ENCODE measurements at places on chromosomes 2 and 18.

DNA sequence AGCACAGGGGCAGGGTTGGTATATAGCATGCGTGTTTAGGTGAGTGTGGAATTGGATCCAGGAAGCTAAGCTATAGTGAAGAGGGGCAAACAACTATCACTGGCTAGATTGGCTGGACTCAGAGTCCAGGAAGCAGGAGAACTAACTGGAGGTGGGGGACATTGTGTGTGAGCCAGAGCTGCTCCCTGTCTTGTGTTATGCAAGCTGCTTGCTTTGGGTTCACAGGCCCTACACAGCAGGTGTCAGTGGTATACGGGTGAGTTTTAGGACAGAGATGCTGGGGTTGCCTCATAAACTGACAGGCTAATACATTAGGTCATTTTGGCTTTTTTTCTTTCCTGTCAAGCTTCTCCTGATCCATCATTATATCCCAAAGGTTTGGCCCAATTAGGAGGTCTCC, 87.5 kb downstream of the CCDC85A start:
- DNase-seq, result no peak

DNA sequence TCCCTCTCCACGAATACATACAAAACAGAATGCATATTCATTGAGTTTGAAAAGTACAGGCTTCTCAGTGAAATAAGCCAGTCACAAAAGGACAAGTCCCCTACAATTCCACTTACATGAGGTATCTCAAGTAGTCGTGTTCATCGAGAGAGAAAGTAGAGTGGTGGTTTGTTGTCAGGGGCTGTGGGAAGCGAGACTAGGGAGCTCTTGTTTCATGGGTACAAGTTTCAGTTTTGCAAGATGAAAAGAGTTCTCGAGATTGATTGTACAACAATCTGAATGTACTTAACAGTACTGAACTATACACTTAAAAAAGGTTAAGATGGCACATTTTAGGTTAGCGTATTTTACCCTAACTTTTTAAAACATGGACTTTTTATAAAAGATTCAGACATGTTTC, 71.5 kb upstream of the TTC39C start:
- DNase-seq, result no peak

- DNase-seq, result no peak
Observed at GRCh38 chr2:67259556-67260342, 137.4 kb upstream of the ETAA1 start.

DNA sequence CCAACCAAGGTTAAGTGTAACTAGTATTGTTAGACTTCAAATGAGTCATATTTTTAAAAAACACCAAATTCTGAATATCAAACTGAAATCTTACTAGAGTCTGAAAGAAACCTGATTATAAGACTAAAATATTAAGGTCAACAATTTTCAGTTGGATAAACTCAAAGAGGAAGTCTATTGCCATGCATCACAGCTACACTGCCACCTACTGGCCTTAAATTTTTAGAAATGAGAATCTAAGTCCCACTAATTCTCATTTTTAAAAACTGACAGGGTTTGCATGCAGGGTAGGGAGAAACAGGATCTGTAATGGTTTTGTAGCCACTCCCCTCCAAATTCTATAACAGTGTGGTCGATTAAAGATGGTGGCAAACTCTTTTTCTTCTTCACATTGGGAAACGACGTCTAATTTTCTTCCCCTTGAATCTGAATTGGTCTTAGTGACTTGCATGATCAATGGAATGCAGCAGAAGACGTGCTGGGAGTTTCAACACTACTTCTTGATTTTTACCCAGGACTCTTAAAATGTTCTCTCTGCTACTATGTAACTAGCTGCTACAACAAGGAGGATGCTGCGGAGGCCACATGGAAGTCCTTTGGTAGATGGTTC, 176.1 kb upstream of the SESTD1 start:
- DNase-seq, result no peak

DNA sequence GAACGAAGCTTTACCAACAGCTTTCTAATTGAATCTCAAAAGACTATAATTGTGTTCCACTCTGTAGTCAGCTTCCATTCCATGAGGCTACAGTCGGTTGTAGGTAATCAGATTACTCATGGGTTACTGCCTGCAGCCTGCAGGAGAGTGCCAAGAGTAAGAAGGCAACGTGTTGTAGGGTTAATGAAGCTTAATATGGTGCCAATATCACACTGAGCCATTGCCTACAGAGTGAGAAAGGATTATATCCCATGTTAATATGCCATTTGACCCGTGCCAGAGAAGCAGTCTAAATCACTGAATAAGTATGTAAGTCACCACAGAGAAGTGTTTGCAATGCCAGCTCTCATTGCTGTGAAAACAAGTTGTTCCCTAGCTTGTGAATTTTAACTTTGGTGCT, 734.5 kb upstream of the ACVR2A start:
- no peak for DNase-seq

DNA sequence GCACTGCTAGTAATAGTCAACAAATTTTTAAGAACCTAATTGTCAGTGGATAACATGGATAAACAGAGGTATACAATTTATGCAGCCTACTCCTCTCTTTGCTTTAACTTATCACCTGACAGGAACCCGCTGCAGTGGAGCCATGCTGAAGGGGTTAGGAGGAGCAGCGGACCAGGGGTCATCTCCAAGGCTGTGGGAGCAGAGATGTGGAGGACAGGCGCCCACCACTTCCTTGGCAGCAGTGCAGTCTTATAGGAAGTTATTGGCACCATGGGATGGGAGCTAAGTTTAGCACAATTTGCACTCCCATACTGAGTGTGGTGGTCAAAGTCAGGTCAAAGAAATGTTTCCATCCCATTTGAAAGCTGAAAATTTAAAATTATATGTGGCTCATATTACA, 35.6 kb downstream of the HDLBP start:
- no peak for DNase-seq

- no peak for DNase-seq
Observed at GRCh38 chr2:172783165-172783898, 47.7 kb downstream of the RAPGEF4 start.

- no peak for DNase-seq
Observed at GRCh38 chr2:38978296-38978903, 88.7 kb downstream of the ARHGEF33 start.

GRCh38 chr2:97870396-97870843, 125.3 kb downstream of the TMEM131 start:
- peak; percentile 10 for DNase-seq

- DNase-seq, result no peak
Observed at GRCh38 chr2:120516679-120517314, 170.9 kb downstream of the INHBB start.

DNA sequence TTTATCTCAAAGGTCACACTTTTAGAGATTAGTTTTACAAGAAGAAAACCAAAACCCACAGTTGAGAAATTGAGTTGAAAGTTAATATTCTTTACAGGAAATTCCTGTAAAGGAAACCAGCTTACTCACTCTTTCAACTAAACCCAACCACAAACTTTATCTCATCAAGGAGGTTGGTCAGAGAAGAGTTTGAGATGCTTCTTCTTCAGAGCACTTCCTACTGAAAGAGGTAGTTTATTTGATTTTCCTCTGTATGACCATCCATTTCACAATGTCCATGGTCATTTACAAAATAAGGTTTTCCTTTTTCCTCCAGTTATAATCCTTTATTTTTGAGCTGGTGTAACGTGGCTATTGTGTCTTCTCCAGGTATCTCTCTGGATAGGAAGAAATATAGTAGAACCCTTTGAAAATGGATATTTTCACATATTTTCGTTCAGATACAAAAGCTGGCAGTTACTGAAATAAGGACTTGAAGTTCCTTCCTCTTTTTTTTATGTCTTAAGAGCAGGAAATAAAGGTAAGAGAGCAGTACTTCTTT, 4.5 kb upstream of the IL18RAP start:
- no peak for DNase-seq

- DNase-seq, result no peak
Observed at GRCh38 chr2:152499331-152499816, 164.4 kb downstream of the FMNL2 start.

DNA sequence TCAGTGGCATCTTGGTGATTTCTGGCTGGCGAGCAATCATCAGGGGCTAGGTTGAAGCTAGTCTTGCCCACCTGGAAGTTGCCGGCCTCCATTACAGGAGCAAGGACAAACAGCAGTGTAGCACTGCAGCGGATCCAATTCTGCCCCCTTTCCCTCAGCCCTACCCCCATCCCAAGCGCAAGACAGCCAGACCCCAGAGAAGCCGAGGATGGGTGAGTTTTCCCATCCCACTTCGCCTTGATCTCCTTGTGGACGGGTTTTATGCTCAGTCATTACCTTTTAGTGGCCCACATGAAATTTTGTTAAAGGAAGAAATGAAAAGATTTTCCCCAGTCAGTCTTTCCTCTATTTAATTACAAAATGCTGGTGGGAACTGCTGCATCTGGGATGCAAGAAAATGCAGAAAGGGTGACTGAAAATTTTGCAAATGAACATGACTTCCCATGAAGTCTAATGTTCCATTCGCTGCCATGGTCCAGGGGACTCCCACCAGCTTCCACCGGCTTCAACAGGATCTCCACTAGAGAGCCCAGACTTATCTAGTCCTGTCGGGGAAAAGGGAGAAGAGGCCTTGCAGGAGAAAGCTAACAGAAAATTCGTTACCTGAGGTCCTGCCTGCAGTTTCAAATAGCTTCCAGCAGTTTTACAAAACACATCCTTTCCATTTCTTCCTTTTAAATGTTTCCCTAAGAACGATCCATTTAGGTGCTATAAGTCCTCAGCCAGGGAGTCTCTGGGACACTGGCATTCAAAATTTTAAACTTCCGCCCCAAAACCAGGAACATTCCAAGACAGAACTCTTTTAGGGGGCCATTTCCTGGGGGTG, 1.9 kb upstream of the HOXD9 start:
- DNase-seq, result no peak

DNA sequence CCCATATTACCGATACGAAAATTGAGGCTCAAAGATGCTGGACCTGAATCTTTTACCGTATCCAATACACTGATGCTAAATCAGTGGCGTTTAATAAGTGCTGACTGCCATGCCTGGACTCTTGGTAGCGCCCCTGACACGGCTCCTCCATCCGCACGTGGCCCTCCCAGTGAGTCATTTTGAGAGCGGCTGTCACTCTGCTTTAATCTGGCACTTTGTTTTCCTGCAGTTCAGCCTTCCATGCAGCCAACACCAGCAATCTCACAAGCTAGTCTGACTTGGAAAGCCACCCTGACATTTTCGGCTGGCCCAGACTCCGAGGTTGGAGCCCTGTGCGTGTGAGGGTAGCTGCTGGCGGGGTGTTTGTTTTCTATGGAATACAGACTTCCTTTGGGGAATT, 155.1 kb upstream of the LMAN1 start:
- DNase-seq, result no peak

- no peak for DNase-seq
Observed at GRCh38 chr2:27126252-27126710, 2.7 kb downstream of the ABHD1 start.
